ENCODE measurements at places on chromosomes 6 and 20.

GRCh38 chr6:91534614-91535013 lies 947.7 kb upstream of the MAP3K7 start:
- no peak for DNase-seq

- no peak for DNase-seq
Observed at GRCh38 chr20:4605166-4605565, 116.5 kb upstream of the PRND start.

- no peak for DNase-seq
Observed at GRCh38 chr6:24918641-24919055, 17.1 kb downstream of the RIPOR2 start.

GRCh38 chr6:163937071-163937470 lies 522.6 kb downstream of the QKI start:
- DNase-seq, result no peak

Data from thoracic aorta (tissue), 2 donors.